Tongue (tissue), 3 donors: ENCODE measurements at places on chromosomes 11 and 22.

DNA sequence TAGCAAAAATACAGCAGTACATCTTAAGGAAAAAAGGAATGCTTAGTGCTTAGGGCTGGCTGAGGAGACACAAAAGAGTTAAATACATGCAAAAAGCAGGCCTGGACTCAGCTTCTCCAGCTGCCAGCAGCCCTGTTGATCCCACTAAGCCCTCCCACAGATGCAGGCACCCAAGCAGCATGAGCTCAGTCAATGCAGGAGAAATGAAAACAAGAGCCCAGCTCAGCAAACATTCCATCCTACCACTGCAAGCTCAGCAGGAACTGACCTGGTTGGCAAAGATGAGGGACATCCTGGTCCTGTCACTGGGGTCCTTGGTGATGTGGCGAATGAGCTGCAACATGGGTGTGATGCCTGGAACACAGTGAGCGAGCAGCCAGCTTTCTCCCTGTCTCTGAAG lies 5.8 kb downstream of the CYB5R2 start:
- peak; percentile 66 for DNase-seq

- DNase-seq = peak; percentile 70
Measured at GRCh38 chr11:10604340-10604748, 35.9 kb upstream of the LYVE1 start.

DNA sequence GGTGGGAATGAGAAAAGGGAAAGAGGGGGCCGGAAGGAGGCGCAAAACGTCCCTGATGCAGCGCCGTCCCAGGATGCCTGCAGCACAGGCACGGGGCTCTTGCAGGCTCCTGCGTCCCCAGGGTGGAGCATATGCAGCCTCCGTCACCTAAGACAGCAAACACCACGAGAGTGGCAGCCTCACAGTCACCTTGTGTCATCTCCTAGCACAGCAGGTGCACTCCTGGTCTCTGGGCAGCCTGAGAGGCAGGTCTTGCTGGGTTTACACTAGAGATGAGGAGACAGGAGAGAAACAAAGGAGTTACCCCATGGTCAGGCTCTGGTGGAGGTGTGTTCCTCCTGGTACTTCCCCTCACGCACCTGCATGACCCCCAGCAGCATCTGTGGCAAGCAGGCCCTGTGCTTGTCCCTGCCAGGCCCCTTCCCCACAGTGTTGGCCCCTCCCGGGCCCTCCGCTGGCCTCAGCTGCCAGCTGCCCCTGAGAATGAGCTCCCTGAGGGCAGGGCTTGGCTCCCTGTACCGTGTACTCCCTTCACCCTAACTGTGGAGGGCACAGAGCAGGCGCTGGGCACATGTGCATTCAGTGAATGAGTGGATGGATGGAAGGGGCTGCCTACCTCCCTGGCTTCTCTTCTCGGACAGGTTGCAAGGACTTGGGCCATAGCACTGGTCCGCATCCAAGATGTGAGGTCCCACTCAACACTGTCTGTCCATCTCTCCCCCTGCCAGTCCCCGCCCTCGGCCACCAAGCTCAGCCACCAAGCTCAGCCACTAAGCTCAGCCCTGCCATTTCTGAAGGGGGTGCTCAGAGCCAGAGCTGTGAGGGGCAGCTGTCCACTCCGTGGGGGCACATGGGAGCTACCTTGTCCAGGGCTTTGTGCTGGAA lies 988.6 kb downstream of the BRD1 start:
- no peak for DNase-seq

DNA sequence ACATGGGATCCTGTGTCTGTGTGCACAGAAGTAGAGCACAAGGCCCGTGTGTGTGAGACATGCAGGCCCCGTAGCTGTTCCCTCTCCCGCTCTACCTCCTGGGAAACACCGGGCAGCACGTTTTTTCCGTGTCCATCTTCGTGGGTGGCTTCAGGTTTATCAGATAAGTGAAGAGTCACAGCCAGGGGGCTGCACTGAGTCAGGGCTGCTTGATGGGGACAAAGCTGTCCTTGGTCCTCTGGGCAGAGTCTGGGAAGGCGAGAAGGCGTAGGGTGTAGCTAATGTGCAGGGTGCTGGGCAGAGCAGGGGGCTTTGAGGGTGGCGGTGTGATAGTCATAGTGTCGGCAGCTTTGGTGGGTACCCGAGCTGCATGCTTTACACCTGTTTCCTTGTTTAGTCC lies 23.7 kb downstream of the INCENP start:
- no peak for DNase-seq

- no peak for DNase-seq
Measured at GRCh38 chr11:102343809-102344208, 3.2 kb upstream of the BIRC2 start.

DNA sequence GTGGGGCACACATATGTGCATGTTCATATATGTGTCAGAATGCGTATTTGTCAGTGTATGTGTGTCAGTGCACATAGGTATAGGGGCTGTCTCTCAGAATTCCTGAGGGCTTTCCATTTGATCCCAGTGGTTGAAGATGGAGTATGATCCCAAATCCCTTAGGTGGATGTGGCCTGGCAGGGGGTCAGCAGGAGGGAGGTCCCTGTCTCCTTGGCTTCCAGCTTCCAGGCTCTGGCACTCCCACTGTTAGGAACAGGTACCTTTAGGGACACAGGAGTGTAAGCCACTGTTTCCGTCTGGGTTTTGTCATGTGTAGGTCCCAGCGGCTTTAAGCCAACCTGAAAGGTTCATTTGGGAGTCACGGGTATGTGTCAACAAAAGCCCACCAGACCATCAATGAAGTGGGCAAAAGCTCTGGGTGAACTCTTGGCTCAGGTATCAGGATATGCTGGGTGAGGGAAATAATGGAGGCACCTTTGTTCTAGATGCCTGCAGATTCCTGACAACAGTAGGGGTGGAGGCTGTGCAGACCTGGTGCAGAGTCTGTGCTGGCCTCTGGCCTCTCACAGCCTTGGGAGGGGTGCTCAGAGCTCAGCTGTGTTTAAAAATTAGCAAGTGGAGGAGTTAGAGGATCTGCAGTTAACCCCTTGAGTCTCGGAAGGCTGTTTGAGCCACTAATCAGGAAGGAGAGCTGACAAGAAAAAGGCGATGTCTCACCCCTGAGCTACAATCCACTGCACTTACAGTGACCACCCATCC lies 9.0 kb downstream of the KCNQ1OT1 start:
- DNase-seq = peak; percentile 34

- DNase-seq = no peak
Measured at GRCh38 chr11:69841170-69841858, 22.1 kb upstream of the FGF3 start.

DNA sequence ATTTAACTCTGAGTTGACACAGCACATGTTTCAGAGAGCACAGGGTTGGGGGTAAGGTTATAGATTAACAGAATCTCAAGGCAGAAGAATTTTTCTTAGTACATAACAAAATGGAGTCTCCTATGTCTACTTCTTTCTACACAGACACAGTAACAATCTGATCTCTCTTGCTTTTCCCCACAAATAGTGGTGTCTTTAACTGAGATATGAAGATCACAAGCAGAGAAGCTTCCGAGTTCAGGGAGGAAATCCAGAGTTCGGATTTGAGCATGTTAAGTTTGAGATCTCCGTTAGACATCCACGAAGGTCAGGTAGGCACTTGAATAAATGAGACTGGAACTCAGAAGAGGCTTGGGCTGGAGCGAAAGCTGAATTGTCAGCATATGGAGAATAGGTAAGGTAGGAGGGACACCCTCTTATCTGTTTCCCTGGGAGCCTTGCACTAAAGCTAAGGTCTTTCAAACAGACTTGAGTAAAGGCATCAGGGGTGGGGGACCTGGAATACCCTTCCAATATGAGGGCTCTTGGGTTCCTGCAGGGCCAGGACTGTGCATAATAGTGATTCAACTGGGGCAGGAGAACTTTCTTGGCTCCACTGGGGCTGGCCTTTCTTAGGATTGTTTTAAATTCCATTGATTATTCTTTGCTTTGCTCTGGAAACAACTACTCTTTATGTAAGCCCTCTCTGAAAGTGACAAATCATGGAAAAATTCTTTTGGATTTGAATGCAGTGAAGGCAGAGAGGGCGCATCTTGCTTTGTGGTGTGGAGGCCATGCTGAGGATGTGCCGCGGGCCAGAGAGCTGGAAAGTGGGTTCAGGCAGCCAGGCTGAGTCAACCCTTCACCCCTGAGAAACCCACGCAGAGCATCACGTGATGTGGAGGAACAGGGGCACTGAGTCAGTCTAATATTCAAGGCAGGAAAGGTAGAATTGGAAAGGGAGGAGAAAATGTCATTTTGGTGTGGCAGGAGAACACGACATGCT lies 62.7 kb upstream of the AMPD3 start:
- no peak for DNase-seq

DNA sequence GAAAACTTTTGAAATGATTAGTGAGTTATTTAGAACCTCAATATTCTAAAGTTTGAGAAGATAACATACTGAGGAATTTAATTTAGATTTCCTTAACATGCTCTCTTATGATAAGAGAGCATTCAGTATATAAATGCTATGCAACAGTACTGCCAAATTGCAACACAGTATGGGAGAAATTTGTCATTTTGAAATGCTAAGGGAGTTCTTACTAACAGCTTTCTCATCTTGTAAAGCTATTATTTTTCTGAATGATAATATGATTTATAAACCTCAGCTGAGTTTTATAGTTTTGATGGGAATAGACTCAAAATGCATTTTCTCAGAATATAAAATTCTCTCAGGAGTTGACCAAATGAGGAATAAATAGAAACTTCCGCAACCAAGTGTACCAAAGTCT lies 108.4 kb downstream of the SPON1 start:
- no peak for DNase-seq

DNA sequence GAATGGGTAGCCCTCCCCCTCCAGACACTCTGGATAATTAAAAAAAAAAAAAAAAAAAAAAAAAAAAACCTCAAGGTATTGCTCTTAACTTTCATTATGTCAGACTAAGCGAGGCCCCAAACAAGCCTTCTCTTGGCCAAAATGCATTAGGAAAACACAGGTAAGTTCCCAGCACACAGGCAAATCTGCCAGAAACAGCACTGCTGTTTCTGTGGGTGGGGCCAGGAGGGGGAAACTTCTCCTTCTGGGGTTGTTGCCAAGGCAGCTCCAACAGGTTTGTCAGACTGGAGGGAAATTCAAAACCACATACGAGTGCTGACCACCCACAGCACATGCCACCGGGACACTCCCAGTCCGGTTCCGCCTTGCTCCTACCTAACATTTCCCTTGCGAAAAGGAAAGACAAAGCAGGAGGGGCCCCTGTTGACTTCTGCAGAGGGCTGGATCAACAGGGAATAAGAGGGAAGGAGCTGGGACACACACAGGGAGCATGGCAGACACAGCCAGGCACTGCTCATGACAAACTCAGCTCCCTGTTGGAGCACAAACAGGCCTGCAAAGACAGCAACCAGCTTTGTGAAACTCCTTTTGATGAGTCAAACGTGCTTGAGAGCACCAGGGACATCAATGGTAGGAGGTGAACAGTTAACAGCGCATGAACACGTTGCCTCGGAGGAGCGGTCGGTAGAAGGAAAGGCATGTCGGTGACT lies 55.0 kb downstream of the MYH9 start:
- DNase-seq = peak; percentile 90

GRCh38 chr11:116415095-116415494 lies 357.7 kb downstream of the BUD13 start:
- peak; percentile 46 for DNase-seq
